Activated T-cell treated with anti-CD3 and anti-CD28 coated beads, Interleukin-2, amount 50 U/mL, for 48 hours (primary cell): ENCODE measurements at places on chromosomes 13 and 19.

DNA sequence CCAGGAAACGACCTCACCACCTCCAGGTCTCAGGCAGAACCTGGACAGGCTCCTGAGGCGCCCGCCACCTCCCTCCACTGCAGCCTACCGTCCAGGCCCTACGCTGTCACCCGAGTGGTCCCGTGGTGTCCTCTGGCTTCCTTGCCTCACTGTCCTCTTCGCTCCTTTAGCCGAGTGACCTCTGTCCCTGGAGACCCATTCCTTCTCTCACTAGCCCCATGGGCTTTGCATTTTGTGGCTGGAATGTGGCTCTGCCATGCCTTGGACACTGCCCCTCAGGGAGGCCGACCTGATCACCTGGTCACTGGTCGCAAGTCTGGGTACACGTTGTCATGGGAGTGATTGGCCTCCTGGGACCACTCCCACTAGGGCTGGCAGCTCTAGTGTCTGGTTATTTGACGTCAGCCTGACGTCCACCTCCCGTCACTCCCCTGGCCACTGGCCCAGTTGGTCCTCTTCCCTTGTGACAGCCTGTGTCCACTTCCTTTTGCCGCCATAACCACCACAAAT, 17.9 kb downstream of the SLC25A42 start:
- no peak for DNase-seq

DNA sequence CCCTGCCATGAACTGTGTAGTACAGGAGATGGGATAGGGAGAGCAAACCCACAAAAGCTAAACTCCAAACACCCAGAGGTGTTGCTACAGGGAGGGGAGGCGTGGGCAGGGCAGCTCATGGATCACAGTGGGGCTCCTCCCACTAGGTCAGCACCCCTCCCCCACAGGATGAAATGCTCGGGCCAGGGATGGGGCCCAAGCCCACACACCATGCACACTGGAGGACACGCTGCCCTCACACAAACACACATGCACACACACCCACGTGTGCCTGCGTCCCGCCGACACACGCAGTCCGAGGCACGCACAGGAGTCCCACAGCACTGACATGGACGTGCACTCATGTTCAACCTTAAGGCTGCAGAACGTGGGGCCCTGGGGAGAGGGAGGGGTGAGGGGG, 6.0 kb upstream of the CCNP start:
- no peak for DNase-seq

- DNase-seq, result no peak
These were observed 24.7 kb upstream of the CD33 start for GRCh38 chr19:51200071-51200666.

- no peak for DNase-seq
These were observed 10.1 kb upstream of the ZNF835 start for GRCh38 chr19:56681702-56682101.

DNA sequence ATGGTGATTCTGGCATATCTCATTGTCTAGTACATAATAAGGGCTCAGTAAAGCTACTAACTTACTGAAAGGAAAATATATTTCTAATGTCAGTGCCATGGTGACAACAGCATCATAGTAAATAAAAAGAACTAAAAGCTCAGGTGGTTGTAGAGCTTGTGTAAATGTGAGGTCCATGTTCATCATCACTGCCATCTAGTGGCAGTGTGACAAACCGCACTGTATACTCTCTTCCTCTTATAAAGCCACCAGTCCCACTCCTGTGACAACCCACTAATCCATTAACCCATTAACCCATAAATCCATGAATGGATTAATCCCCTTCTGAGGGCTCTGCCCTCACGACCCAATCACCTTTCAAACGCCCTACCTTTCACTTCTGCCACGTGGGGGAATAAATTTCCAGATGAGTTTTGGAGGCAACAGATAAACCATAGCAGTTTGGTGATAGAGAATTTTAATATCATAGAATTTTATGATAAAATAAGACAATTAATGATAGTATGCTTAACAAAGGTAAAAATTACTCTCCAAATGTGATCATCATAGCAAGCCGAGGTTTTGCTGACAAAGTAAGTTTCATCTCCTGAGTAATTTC, 160.4 kb upstream of the SGCG start:
- DNase-seq, result peak; percentile 26

DNA sequence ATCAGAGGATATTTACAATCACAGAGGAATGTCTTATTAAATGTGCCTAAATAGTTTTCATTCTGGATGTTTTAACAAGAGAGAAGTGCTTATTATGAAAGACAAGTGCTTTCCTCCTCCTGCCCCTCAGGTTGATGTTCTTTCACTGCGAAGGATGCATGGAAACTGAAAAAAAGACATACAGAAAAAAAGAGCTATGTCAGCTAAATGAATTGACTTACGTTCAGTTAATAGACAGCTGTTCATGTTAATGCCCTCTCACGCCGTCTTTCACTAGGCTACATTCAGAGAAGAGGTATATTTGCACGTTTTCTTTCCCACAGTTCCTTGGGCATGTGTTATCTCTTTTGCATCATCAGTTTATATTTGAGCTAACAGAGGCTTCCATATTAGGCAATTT, 821.8 kb upstream of the PCDH9 start:
- DNase-seq, result no peak

- peak; percentile 33 for DNase-seq
These were observed 11.1 kb downstream of the POU2F2 start for GRCh38 chr19:42121036-42121621.

DNA sequence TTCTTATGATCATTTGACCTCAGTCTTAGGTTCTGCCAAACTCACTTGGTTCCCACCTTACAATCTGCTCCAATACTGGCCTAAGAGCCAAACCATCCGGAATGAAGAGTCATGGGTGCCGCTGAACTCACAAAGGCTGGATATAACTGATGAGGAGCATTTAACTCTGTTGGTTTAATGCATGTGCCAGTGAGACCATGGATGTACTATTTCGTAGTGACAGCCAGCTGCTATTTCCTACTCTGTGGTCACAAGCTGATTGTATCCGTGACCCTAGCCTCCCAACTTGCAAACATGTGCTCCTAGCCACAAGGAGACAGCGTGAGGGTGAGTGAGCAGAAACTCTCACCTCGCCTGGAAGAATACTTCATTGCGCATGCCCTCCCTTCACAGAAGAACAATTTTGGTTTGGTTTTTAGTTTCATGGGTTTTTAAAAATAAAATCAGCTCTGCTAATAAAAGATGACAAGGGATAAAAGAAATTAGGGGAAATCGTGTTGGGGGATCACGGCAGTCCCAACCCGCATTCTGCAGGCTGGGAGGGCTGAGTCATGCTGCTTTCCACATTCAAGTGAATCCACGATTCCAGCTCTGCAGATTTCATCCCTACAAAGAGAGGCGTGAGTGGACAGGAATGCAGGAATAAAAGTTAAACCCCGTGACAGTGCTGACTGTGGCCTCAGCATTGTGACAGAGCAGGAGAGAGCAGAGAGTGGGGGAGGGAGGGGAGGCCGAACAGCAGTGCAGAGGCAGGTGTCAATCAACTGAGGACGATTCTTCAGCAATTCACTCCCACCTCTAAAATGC, 66.8 kb upstream of the RAP2A start:
- no peak for DNase-seq

- no peak for DNase-seq
These were observed 254.8 kb downstream of the DCT start for GRCh38 chr13:94224670-94225069.

- peak; percentile 76 for DNase-seq
These were observed 8.2 kb downstream of the RASGRP4 start for GRCh38 chr19:38417544-38418506.

DNA sequence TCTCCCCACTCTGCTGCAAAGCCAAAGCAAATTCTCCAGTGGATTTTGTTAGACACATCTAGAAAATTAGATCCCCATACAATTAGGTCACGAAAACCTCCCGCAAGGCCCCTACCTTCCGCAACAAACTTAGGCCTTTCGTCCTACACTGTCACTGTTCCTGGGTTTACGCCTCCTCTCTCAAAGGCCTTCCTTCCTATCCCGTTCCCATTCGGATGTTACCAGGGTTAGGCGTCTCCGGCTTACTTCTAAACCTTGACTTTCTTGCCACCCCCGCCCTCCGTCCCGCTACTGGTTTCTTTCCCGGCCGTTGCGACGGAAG, 754 bp downstream of the RNF6 start:
- no peak for DNase-seq

DNA sequence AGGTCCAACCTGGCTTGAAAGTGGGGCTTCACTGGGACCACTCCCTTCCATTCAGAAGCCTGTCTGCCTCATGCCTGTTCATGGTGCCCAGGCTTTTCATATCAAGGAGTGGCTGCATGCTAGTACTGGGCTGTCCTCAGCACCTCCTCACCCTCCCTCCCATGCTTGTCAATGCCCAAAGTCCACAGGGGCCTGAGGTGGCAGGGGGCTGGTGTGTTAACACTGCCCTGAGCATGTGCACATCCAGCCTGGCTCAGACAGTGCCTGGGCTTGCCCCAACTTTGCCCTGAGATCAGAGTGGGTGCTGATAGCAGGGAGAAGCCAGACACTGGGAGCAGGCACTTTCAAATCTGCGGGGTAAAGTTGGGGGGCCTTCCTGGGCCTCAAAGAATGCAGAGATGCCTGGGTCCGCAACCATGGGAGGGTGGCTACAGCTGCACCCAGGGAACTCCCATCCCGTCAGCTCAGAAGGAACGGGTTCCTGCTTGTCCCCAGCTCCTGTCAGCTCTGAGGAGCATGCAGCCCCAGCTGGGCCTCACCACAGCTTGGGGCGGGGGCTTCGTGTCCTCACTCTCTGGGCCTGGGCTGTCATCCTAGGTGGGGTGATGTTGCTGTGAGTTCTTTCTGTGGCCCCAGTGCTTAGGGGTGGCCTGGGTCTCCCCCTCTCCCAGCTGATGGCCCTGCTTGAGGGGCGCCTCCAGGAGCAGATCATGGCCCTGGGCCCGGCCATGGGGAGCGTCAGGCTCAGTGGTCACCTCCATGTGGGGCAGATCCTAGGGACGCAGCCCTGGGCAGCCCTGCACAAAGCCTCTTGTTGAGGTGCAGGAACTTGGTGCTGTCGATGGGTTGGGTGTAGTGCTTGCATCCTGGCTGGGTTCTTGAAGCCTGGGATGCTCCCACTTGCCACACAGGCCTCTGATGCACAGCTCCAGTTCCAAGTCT, 830.6 kb upstream of the SLITRK5 start:
- DNase-seq, result no peak

- no peak for DNase-seq
These were observed 28.4 kb downstream of the ZNF823 start for GRCh38 chr19:11710313-11710712.

DNA sequence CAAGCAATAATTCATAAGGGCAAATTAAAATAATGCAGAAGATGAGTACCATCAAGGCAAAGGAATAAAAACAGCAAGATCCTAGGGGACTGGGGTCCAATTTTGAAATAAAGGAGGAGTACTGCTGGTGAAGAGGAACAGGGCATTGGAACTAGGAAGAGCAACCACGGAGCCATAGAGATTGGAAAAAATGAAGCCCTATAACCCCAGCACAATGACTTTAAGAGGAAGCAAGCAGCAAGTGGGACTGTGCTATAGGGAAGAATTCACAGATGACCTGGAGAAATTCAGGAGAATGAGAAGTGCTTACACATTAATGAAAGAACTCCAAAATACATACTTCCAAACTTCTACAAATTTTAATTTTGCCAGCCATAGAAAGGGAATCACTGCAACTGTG, 44.9 kb upstream of the ITM2B start:
- no peak for DNase-seq
